Cortex of kidney (tissue), 1 donor: ENCODE measurements at places on chromosomes 4 and X.

- DNase-seq: no peak
Measured at GRCh38 chr4:83552083-83552482, 16.2 kb downstream of the GPAT3 start.

DNA sequence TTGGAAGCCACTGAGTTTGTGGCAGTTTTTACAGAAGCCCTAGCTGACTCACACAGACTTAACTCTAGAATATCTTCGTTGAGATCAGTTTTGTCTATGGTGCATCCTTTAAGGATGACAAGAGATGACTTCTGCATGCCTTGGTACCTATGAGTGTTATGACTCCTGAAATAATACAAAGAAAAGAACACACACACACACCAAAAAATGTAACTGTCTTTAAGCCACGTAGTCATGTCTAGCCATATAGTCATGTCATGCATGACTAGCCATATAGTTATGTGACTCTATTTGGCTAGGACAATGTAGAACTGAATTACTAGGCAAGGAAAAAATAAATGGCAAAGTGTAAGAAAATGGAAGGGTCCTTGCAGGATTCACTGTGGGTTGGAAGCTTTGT lies 447.8 kb downstream of the NLGN4X start:
- DNase-seq: no peak

- no peak for DNase-seq
Measured at GRCh38 chr4:53813998-53814397, 222.7 kb upstream of the LNX1 start.

DNA sequence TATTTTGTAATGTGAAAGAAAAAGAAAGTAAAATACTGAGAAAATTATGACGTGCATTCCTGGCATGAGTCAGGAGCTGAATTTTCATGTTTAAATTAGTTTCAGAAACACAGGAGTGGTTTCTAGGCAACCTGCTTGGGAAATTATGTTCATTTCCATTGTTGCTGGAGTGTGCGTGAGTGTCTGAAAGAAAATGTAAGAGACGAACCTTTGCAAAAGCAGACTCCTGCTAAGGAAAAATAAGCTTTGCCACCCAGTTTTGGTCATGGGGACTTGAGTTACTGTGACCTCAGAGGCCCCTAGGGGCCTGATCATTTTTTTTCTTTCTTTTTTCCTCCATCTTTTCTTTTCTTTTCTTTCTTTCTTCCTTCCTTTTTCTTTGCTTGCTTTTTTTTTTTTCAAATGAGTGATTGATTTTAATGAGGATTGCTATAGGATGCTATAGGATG lies 18.8 kb upstream of the CHRNA9 start:
- no peak for DNase-seq
